HCEC 1CT (cell line): ENCODE measurements at places on chromosomes 2 and 18.

DNA sequence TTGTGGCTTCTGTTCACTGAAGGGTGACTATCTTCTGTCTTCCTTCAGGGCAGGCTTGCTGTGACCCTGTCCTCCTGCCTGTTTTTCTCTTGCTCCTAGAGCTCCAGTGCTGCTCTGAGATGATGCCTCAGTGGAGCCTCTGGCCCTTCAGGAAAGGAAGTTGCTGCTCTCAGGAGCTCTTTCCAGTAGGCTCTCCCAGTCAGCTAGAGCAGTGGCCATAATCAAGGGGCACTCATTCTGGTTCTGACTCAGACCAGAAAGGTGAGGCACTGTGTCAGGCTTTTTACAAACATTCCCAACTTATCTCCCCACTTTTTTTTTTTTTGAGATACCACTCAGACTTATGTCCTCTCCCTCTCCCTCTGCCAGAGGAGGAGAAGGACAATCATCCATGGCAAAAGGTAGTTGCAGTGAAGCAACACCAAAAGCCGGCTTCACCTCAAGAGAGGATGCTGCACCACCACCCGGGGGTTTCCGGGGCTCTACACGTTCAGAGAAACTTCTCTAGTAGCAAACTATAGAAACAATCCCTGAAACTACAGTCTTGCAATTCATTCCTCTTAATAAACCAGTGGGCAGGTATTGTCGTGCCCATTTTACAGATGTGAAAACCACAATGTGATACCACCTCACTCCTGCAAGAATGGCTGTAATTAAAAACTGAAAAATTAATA is 115.4 kb downstream of the ACTR3 start:
- DNase-seq: no peak

GRCh38 chr2:657766-658165 is 19.4 kb downstream of the TMEM18 start:
- no peak for DNase-seq

DNA sequence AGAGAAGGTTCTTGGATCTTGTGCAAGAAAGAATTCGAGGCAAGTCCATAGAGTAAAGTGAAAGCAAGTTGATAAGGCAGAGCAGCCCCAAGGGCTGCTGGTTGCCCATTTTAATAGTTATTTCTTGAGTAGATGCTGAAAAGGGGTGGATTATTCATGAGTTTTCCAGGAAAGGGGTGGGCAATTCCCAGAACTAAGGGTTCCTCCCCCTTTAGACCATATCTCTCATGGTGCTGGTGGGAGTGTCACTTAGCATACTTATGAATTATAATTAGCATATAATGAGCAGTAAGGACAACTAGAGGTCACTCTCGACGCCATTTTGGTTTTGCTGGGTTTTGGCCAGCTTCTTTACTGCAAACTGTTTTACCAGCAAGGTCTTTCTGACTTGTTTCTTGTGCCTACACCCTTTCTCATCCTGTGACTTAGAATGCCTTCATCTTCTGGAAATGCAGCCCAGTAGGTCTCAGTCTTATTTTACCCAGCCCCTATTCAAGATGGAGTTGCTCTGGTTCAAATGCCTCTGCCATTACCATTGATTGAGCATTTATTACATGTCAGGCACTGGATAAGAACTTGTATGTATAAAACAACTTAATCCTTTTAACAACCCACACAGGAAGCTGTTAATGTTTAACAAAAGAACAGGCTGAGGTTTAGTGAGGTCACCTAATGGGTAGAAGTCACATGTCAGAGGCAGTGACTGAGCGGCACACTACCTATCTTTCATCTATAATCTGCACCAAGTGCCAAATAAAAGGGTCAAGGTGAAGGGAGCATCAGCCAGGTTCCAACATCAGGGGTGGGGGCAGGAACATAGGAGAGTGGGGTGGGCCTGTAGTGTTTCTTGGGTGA is 250.9 kb downstream of the ICOS start:
- no peak for DNase-seq

DNA sequence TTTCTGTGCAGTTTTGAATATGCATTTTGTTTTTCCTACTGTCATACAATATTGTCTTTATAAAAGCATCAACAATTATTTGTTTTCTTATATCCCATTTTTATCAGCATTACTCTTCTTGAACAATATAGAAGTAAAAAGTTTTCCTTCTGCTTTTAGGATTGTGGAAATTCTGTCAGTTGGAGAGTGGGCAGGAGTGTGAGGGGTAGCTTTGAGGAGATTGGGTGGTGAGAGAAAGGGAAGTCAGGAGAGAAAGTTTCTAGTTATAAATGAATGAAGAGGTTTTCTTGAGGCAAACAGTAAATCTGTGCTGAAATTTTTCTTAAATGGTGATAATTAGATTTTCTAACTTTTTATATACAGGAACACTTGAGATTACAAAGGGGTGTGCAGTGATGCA is 151.7 kb upstream of the NOSTRIN start:
- DNase-seq: no peak
